ENCODE measurements at places on chromosomes 3 and 15.

- DNase-seq, result peak; percentile 61
Observed at GRCh38 chr3:108862865-108863798, 40.5 kb downstream of the TRAT1 start.

- DNase-seq, result no peak
Observed at GRCh38 chr3:111412656-111413055, 129.3 kb upstream of the CD96 start.

DNA sequence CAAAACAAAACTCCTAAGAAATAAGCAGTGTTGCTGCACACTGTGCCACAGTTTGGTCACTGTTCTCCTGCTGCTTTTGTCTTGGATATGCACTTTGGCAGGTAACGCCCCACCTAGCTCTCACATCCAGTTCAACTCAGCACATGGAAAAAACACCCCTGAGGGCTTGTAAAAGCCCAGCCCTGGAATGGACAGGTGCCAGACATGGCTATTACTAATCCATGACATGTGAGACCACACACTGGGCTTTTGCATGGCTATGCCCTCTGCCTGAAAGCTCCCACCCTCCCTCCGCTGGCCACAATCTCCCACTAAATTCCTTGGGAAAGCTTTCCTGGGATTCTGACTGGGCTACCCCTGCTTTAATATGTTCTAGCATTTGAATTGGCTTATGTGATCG lies 24.7 kb upstream of the ZBED2 start:
- no peak for DNase-seq

- peak; percentile 17 for DNase-seq
Observed at GRCh38 chr3:28726840-28727239, 378.2 kb upstream of the AZI2 start.

DNA sequence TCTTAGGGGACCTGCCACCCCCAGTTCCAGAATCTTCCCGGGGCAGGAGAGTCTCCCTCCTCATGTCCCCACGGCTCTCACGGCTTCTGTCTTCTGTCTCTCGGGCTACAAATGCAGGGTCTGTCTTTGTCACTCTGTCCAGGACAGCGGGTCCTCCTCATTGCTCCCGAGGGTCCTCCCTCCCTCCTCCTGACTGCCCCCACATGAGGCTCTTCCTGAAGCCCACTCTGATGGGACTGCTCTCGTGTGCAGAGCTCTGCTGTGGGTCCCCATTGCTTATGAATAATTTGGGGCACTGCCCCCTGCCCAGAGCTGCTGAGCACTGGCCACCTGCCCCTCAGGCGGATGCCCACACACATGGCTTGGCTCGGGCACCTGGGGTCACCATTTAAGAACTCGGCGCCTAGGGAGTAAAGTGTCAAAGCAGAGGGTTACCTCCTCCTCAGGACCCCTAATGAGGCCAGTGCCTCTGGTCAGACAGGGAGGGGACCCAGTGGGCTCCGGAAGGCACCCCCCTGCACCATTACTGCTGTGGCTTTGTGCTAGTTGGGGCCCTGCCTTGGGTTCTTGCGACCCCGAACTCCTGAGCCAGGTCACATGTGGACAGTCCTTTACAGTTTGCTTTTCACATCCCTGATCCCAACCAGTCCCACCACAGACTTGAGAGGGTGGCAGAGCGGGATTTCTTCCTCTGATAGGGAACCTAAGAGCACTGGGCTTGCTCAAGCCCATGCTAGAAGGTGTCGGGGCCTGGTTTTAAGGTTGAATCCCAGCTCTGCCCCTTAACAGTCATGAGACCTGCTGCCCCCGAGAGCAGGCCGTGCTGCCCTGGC lies 22.1 kb downstream of the HDAC11 start:
- DNase-seq, result no peak

DNA sequence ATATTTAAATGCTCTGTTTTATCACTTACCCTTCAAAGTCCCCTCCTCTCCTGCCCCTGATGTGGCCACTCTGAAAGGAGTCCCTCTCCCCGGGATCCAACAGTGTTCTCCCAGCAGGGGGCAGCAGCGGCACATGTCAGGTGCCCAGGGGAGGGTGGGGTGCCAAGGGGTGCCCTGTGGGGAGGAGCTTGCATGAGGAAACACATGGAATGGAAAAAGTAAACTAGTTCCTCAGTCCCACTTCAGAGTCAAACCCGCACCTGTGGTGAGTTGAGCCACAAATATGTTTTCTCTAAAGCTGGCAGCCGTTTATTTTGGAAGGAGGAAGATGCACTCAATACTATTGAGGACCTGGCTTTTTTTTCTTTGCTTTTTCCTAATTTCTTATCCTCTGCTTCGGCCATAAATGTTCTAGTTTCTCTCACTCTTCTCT lies 30.1 kb upstream of the NRROS start:
- DNase-seq, result peak; percentile 97

DNA sequence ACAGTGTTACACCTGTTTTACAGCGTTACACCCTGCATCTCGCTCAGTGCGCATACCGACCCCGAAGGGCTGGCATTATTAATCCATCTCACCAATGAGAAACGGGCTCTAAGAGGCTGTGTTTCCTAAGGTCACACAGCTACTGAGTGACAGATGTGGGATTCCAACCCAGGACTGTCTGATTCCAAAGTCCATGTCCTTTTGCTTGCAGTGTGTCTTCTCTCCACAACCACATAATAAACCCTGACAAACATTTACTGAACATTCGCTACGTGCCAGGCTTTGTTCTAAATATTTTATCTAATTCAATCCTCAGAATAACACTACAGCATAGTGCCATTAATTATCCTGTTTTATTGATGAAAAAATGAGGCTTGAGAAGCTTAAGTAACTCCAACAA lies 79.1 kb downstream of the RAB11A start:
- DNase-seq, result no peak

DNA sequence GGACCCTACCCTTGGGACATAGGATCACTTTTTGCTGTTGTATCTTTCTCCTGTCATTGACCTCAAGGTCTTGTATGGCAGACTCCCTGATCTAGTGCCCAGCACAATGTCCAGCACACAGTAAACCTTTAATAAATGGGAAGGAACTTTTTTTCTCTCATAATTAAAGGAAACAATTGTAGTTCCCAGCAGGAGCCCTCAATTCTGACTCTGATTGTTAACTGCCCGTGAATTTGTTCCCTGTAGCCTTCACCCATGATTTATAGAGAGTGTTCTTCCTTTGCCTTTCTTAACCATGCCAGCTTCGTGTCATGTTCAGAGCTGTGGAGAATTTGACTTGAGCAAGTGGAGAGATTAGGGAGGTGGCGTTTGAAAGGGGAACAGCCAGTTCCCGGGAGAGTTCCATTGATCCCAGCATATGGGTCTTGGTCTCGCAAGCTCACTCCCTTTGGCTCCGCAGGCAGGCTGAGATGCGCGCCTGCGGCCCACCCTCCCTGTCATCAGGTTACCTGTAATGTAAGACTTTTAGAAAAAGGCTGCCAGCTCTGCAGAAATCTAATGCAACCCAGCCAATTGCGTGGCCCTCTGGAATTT lies 182.6 kb downstream of the TP63 start:
- no peak for DNase-seq

GRCh38 chr3:133271539-133271938 lies 128.3 kb upstream of the BFSP2 start:
- no peak for DNase-seq

- no peak for DNase-seq
Observed at GRCh38 chr3:167761302-167761701, 25.8 kb downstream of the SERPINI1 start.

GRCh38 chr15:62999923-63000561 lies 42.5 kb upstream of the TPM1 start:
- DNase-seq, result no peak

- DNase-seq, result no peak
Observed at GRCh38 chr3:79514069-79514468, 253.7 kb downstream of the ROBO1 start.

GRCh38 chr3:170033489-170033888 lies 4.3 kb upstream of the GPR160 start:
- peak; percentile 58 for DNase-seq

DNA sequence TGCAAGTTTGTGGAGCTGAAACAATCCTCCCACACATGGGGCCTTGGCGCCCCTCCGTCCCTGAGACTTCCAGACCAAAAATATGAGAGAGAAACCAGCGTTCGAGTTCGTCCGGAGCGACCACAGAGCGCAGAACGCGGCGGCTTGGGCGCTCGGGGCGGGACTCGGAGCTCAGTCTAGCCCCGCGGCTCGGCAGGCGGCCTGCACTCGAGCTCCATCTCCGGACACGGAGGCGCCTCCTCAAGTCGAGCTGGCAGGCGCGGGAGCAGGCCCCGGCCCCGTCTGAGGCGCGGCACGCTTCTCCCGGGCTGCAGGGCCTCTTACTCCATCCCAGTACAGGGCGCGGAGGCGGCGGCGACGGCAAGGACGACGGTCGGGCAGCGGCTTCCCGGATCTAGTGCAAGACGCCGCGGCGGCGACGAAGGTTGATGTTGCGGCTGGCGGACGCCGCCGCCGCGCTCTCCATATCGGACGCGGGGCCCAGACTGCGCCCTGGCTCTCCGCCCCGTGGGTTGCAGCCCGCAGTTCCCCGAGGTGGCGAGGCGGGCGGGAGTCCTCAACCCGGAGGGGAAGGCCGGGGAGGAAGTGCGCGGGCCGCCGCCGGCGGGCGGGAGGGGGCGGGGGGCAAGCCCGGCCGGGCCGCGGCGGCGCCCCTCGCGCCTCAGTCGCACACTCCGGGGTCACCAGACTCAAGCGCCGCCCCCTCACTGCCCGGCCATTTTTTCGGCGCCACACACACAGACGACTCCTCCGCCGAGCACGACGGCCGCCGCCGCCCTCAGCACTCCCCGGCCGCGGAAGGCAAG lies 674 bp downstream of the MSL2 start:
- DNase-seq, result peak; percentile 71

GRCh38 chr15:51803965-51804364 lies 25.5 kb upstream of the TMOD3 start:
- no peak for DNase-seq

DNA sequence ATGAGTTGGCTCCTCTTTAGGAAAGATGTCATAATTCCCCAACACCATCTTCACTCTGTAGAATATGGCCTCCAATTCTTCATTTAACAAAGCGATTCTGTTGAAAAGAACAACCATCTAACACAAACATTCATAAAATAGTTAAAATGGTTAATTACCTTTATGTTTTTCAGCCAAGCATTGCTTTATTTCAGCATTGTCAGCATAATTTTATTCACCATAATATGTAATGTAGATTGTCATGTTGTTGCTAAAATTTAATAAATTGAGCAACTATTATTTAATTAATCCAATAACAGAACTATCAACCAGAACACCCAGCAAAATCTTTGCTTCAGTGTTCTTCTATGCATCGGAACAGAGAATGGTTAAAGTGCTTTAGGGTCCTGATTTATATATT lies 46.2 kb upstream of the EPHA3 start:
- DNase-seq, result no peak

- DNase-seq, result no peak
Observed at GRCh38 chr15:52738311-52738710, 51.8 kb downstream of the ONECUT1 start.

GRCh38 chr3:62183969-62184368 lies 189.4 kb downstream of the FEZF2 start:
- DNase-seq, result no peak

DNA sequence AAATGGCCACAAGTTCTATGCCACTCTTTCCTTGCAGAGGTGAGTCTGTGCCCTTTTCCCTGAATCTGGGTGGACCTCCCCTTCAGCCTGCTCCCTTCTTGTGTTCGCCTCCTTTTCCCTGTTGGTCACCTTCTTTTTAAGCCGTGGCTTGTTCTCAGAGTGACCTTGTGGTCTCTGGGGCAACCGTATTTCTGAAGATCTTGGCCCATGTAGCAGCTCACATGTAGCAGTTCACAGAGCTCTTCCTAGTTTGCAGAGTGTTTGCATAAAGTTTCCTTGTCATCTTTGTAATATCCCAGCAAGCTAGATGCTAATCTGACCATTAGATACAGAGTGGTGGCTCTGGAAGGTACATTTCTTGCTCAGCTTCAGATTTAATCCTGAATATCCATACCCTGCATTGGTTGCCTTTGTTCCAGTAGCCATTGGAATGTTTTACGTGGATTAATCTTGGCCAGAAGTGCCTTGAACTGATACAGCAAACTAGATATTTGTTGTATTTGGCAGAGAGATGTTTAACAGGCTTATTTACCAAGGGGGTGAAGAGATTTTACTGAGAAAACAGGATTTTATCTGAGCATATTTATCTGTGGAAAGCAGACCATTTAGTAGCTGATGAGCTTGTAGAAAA lies 40.7 kb upstream of the BSN start:
- no peak for DNase-seq

- DNase-seq, result no peak
Observed at GRCh38 chr3:188469228-188469885, 315.4 kb downstream of the LPP start.

DNA sequence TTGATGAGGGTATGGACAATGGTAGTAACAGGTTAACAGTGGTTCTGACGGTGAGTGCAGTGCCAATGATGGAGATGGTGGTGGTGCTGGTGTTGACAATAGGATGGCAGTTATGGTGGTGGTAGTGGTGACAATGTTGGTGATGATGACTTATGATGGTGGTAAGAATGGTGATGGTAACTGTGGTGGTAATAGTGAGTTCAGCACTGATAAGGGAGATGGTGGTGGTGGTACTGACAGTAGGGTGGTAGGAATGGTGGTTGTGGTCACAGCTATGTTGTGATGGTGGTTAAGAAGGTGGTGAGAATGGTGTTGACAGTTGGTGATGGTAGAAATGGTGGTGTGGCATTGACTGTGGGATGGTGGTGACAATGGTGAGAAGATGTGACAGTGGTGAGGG lies 13.4 kb upstream of the INSYN1 start:
- no peak for DNase-seq

DNA sequence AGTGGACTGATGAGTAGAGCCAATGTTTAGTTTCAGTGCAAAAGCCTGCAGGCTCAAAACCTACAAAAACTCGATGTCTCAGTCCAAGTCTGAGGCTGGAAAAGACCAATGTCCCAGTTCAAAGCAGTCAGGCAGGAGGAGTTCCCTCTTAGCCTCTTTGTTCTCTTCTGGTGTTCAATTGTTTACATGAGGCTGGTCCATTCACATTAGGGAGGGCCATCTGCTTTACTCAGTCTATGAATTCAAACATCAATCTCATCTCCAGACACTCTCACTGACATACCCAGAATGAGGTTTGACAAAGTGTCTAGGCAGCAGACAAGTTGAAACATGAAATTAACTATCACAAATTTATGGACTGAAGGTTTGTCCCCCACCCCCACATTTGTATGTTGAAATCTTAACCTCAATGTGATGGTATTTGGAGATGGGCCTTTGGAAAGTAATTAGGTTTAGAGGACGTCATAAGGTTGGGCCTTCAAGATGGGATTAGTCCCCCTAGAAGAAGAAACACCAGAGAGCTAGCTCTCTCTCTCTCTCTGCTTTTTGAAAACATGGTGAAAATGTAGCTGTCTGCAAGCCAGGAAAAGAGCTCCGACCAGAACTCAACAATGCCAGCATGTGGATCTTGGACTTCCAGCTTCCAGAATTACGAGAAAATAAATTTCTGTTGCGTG lies 438.5 kb upstream of the RGMA start:
- no peak for DNase-seq

GRCh38 chr3:64971602-64972001 lies 283.8 kb upstream of the ADAMTS9 start:
- no peak for DNase-seq

DNA sequence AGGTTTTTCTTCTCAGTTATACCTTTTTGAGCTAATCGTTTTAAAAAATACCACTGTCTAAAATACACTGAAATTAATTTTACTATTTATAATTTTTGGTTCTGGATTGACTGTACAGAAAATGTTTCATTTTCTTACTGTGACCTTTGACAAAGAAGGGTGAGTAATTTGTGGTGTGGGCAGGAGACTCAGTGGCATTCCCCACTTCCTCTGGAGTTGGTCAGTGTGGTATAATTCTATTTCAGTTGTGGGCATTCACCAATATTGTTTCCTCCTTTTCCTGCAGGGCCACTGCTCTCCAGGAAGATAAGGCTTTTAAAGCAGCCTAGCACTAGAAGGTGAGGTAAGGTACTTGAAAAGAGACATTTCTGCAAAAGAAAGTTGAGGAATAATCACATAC lies 6.5 kb downstream of the DAG1 start:
- DNase-seq, result peak; percentile 43

Data from activated CD4-positive, alpha-beta memory T cell treated with anti-CD3 and anti-CD28 coated beads for 36 hours (primary cell).